Natural killer cell treated with Interleukin-12 subunit alpha and Interleukin-12 subunit beta and Interleukin-15 and Interleukin-18, amount 100 ng/mL, for 72 hours (primary cell): ENCODE measurements at places on chromosomes 6 and 20.

- H3K27me3 ChIP-seq = peaks cover 21% of the 10 kb centered on the region
- H3K27ac ChIP-seq = no peak overlapping the region
- H3K4me1 ChIP-seq = no peaks in the 10 kb centered on the region
- H3K36me3 ChIP-seq = no peaks in the 10 kb centered on the region
- H3K4me3 ChIP-seq = no peak overlapping the region
- no peak for DNase-seq
Observed at GRCh38 chr6:24205020-24205492, 79.0 kb downstream of the NRSN1 start.

DNA sequence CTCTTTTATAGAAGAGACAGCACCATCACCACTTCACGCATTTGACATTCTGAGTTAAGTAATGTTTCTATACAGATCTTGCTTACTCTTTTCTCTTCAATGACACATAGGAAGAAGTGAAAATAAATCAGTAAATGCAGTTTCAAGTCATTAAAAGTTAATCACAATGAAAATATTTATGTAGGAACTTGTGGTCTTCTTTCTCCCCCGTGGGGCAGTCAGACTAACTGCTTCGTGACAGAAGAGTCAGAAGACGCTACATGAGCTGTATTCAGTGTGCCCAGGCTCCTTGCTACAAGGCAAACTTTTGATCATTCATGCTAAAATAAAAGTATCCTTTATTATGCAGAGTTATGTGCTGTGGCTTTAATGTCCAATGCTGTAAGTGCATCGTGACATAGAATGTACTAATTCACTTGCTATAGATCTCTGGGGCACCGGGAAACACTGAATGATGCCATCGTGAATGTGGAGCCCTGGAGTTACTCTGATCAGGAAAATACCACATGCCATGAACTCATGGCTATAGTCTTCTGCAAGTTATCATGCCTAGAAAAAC lies 117.8 kb upstream of the TRAF3IP2 start:
- no peak for DNase-seq
- peaks cover 82% of the 10 kb centered on the region for H3K4me1 ChIP-seq
- H3K36me3 ChIP-seq = peaks cover 17% of the 10 kb centered on the region
- H3K27ac ChIP-seq = peak overlapping the region; percentile 85
- no peak overlapping the region for H3K4me3 ChIP-seq
- H3K27me3 ChIP-seq = no peaks in the 10 kb centered on the region

GRCh38 chr20:38167851-38168760 lies 3.0 kb upstream of the TGM2 start:
- no peaks in the 10 kb centered on the region for H3K36me3 ChIP-seq
- DNase-seq = peak; percentile 63
- H3K27ac ChIP-seq = peak overlapping the region; percentile 81
- H3K4me1 ChIP-seq = peaks cover 18% of the 10 kb centered on the region
- H3K4me3 ChIP-seq = peak overlapping the region; percentile 12

GRCh38 chr20:208942-209566 lies 18.0 kb upstream of the DEFB129 start:
- H3K4me3 ChIP-seq = no peak overlapping the region
- no peaks in the 10 kb centered on the region for H3K4me1 ChIP-seq
- no peak overlapping the region for H3K27ac ChIP-seq
- H3K36me3 ChIP-seq = no peaks in the 10 kb centered on the region
- H3K27me3 ChIP-seq = peaks cover 22% of the 10 kb centered on the region

DNA sequence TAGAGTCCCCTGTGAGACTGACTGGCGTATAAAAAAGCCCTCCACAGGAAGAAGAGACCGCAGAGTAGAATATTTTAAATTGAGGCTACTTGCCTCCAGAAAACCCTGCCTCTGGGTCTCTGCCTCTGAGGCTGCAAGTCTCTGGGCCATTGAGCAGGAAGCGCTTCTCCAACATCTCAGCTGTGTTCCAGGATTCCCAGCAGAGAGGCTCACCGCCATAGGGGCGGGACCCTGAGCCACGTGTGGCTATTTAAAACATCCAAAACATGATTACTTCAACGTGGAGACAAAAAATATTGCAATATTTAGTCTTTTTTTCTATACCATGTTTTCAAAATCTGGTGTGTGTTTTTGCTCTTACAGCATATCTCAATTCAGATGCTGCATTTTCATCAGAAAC lies 59.4 kb downstream of the GNAS-AS1 start:
- DNase-seq = no peak
- H3K27me3 ChIP-seq = peaks cover 15% of the 10 kb centered on the region
- no peak overlapping the region for H3K27ac ChIP-seq
- H3K4me3 ChIP-seq = no peak overlapping the region

DNA sequence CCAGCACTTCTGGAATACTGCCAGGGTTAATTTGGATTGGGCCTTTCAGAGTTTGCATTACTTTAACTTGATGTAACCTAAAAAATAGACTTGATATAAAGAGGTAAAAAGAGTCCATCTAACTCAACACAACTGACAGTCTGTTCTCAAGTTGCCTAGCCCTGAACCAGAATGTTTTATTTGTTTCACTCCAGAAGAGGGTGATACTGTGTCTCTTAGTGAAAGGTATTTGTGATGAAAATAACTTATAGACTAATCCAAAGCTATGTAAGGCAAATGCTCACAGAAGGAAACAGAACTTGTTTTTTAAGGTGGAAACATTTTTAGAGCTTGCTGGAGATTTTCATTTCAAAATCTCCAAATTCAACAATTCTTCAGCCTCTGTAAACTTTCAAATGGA lies 469.1 kb upstream of the RUNX2 start:
- H3K4me3 ChIP-seq = no peak overlapping the region
- no peak overlapping the region for H3K27ac ChIP-seq
- H3K36me3 ChIP-seq = peaks cover 7% of the 10 kb centered on the region
- peaks cover 4% of the 10 kb centered on the region for H3K4me1 ChIP-seq

- H3K27me3 ChIP-seq = peaks cover 3% of the 10 kb centered on the region
- no peak for DNase-seq
- H3K4me1 ChIP-seq = no peaks in the 10 kb centered on the region
- H3K4me3 ChIP-seq = no peak overlapping the region
- no peak overlapping the region for H3K27ac ChIP-seq
Observed at GRCh38 chr20:59435518-59435917, 135.1 kb downstream of the EDN3 start.

GRCh38 chr6:1589208-1589607 lies 20.5 kb upstream of the FOXC1 start:
- no peaks in the 10 kb centered on the region for H3K4me1 ChIP-seq
- no peaks in the 10 kb centered on the region for H3K36me3 ChIP-seq
- peaks cover 13% of the 10 kb centered on the region for H3K27me3 ChIP-seq
- no peak overlapping the region for H3K27ac ChIP-seq
- no peak for DNase-seq
- H3K4me3 ChIP-seq = no peak overlapping the region

DNA sequence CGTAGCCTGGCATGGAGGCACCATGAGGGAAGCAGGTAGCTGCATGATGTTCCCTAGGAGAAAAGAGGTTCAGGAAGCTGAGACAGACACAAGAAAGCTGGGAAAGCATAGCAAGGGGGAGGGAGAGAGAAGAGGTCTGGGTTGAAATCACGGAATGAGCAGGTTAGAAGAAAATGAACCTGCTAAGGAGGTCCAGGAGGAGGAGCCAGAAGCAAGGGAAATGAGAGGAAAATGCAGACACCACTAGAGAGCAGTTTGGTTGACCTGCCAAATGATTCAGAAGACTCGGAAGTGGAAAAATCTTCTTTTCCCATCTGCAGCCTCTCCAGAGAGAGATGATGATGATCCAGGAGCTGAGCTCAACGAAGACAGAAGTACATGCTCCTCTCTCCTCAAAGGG lies 70.9 kb downstream of the VIP start:
- peaks cover 21% of the 10 kb centered on the region for H3K27me3 ChIP-seq
- no peaks in the 10 kb centered on the region for H3K4me1 ChIP-seq
- H3K27ac ChIP-seq = no peak overlapping the region
- DNase-seq = no peak
- no peaks in the 10 kb centered on the region for H3K36me3 ChIP-seq

DNA sequence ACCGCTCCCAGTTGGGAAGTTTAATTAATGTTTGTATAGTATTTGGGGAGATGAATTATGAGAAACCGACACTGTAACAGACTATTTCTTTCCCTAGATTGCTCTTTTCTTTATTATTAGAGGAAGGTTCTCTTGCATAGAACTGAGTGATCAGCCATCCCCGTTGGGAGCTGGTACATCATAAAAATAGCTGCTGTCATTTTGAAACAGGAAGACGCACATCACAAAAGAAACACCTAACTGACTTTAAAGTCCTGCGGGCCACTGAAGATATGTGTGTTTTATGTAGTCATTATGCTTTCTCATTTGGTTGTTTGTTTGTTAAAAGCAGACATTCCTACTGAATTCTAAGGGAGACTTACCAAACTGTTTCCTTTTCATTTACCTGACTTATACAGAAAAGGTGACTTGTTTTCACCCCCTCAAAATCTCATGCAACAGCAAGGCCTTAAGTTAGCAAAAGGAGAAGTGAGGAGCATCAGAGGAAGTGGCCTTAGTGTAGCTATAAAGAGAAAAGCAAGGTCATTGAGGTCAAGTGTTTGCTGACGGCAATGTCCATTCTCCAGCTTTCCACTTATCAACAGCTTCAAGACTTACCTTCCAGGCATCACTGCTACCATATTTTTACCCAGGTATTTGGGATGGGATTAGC lies 91.0 kb downstream of the PKHD1 start:
- H3K4me3 ChIP-seq = no peak overlapping the region
- H3K27me3 ChIP-seq = peaks cover 10% of the 10 kb centered on the region
- H3K4me1 ChIP-seq = no peaks in the 10 kb centered on the region
- H3K27ac ChIP-seq = no peak overlapping the region
- DNase-seq = no peak

- H3K4me1 ChIP-seq = no peaks in the 10 kb centered on the region
- no peak for DNase-seq
- peaks cover 8% of the 10 kb centered on the region for H3K27me3 ChIP-seq
- no peak overlapping the region for H3K27ac ChIP-seq
- H3K36me3 ChIP-seq = peaks cover 15% of the 10 kb centered on the region
Observed at GRCh38 chr6:108820006-108820405, 28.2 kb upstream of the ARMC2 start.

DNA sequence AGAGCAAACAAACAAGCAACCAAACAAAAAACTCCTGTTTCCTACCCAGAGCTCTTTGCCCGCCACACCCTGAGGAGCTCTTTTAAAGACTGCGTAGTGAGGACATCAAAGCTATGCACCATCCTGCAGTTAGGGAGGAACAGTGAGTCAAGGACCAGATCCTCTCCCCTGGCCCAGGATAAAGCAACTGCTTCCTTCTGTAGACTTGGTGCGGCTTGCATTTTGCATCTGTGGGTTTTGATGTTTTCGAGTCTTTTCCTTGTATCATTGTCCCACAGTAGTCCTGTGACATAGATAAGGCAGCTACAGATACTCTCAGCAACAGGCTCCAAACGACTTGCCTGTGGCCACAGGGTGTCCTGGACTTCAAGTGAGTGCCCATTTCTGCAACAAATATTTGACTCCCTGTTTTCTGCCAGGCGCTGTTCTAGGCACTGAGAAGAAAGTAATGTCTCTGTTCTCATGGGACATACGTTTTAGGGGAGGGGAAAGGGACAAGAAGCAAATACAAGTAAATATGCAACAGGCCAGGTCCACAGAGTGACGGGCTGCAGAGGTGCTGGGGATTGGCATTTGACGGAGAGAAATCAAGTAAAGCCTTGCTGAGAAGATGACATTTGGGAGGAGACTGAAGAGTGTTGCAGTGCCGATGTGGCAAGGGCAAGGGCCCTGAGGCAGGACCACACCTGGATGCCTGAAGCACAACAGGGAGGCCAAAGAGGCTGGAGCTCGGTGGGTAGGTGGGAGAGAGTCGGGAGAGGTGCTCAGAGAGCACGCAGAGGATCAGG lies 35.9 kb upstream of the MAP3K4 start:
- no peak overlapping the region for H3K4me3 ChIP-seq
- no peaks in the 10 kb centered on the region for H3K36me3 ChIP-seq
- no peak overlapping the region for H3K27ac ChIP-seq
- H3K27me3 ChIP-seq = peaks cover 39% of the 10 kb centered on the region
- DNase-seq = no peak
- no peaks in the 10 kb centered on the region for H3K4me1 ChIP-seq
